CD4-positive, alpha-beta T cell treated with Interleukin-6 at 100 ng/mL for 8 hours (primary cell): ENCODE measurements at places on chromosomes 2 and 18.

GRCh38 chr2:241562269-241562891 is 3.8 kb downstream of the BOK start:
- no peak for DNase-seq

DNA sequence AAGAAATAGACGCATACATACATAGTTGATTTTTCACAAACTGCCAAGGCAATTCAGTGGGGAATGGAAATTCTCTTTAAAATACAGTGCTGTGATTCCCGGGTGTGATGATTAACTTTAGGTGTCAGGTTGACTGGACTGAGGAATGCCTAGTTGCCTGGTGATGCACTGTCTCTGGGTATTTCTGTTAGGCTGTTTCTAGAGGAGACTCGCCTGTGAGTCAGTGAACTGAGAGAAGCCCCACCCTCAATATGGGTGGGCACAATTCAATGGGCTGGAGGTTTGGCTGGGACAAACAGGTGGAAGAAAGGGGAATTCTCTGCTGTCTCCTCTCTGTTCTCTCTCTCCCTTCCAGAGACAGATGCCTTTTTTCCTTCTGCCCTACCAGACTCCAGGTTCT is 187.6 kb downstream of the ARHGAP28 start:
- DNase-seq, result no peak

- no peak for DNase-seq
Measured at GRCh38 chr2:85744741-85745601, 8.8 kb upstream of the ATOH8 start.

DNA sequence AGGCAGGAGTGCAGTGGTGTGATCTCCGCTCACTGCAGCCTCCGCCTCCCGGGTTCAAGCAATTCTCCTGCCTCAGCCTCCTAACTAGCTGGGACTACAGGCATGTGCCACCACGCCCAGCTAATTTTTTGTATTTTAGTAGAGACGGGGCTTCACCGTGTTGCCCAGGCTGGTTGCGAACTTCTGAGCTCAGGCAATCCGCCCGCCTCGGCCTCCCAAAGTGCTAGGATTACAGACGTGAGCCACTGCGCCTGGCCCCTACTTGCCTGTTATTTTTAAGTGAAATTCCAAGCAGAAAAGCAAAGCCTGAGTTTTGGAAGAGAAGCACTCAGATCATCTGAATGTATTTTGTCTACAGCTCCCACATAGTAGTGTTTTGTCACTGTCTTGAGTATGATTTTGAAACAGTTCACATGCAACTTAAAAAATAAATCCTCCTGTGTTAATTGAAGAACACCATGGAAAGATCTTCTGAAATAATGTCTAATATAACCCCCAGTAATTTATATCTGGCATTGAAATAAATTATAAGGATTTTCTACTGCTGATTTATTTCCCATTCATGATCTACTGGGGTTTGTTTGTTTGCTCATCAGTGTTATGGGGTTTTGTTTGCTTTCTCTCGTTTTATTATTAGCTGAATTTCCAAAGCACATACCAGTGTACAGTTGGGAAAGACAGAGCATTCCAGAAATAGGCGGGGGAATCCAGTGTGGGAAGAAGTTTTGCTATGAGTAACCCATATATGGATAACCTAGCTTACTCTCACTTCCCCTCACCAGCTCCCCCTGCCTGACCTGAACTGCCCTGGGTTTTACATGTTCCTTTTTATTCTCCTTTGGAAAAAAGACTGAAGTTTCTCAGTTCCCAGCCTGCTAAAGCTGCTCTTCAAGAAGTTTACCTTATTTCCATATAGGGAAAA is 80.1 kb upstream of the MAP3K20 start:
- DNase-seq, result no peak

GRCh38 chr18:21599585-21600525 is 649 bp downstream of the ESCO1 start:
- DNase-seq, result peak; percentile 32

DNA sequence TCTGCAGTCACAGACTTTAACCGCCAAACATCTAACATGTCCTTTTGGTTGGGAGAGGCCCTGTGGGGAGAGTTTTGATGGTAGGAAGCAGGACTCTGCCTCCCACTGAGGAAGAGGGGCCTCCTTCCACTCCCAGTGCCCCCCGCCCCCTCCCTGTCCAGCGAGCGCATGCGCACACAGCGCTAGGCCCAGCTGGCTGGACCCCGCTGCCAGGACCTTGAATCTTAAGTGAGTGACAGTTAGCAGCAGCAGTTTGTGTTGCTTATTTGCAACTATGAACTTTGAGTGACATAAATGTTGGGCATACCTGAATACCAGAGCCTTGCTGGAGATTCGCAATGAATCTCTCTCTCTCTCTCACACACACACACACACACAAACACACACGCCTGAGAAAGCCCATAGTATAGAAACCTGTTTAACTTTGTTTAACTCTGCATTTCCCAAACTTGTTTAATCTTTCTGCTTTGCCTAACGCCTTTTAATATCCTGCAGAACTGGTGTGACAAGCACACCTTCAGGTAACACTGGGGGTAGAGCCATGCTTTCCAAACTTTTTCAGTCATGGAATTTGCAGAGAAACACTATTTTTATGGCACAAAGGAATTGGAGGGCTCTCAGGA is 134.6 kb upstream of the SMAD2 start:
- no peak for DNase-seq

GRCh38 chr2:28665041-28665704 is 86.5 kb upstream of the PPP1CB start:
- no peak for DNase-seq

- DNase-seq, result no peak
Measured at GRCh38 chr2:156540706-156541105, 104.5 kb downstream of the GPD2 start.

GRCh38 chr2:203706403-203706802 is at the start of gene CD28:
TSS of gene CD28 (plus strand) at chr2:203706639. CDS start at chr2:203706697, 58 bp downstream.
- DNase-seq, result peak; percentile 93

GRCh38 chr2:169822785-169823392 is 1.8 kb downstream of the METTL5 start:
- no peak for DNase-seq

GRCh38 chr2:28408764-28409599 is 16.3 kb downstream of the FOSL2 start:
- peak; percentile 73 for DNase-seq

- DNase-seq, result peak; percentile 52
Measured at GRCh38 chr2:37648331-37649011, 23.0 kb downstream of the CDC42EP3 start.

GRCh38 chr2:16628314-16628713 is 37.3 kb downstream of the CYRIA start:
- no peak for DNase-seq

DNA sequence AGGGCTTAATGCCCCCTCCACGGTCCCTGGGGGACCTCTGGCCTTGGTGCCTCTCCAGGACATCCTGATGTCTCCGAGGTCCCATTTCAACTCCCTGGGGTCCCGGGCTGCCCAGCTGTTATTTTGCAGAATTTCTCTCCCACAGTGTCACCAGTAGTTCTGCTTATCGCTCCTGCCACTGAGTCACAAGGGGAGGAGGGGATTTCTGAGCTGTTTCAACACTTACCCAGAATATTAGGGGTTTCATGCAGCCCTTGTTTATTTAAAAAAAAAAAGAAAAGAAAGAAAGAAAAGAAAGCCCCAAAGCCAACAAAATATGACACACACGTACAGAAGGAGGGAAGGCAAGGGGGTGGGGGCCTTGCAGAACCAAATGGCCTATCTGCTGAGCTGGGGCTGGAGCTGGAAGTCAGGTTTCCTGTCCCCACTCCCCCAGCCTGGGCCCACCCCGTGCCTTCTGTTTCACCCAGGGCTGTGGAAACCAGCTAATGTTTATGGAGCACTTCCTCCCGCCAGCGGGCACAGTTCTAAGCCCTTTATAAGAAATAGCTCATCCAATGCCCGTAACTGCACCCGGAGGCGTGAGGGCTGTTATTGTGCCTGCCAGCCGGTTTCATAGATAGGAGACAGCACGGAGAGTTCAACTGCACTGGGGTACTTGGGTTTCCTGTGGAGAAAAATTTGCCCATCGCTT is 8.4 kb upstream of the ARID5A start:
- DNase-seq, result peak; percentile 63

GRCh38 chr2:232134939-232135338 is 173.4 kb downstream of the DIS3L2 start:
- DNase-seq, result no peak

- no peak for DNase-seq
Measured at GRCh38 chr2:15814946-15815345, 125.4 kb upstream of the MYCN start.

DNA sequence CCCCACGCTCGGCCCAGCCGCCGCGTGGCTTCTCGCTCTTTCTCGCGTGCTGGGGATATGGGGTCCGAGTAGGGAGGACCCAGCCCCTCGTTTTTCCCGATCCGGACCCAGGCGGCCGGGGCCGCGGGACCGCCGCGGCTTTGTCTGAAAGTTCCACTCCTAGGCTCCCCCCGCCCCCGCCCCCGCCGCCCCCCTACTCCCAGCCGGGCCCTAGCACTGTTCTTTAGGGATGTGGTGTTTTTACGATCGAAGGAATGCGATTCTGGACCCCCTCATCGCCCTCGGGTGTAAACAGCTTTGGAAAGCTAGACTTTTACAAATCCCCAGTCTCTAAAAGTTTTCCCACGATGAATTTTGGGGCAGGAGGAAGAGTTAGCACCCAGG is 819 bp downstream of the TGIF1 start:
- DNase-seq, result no peak

DNA sequence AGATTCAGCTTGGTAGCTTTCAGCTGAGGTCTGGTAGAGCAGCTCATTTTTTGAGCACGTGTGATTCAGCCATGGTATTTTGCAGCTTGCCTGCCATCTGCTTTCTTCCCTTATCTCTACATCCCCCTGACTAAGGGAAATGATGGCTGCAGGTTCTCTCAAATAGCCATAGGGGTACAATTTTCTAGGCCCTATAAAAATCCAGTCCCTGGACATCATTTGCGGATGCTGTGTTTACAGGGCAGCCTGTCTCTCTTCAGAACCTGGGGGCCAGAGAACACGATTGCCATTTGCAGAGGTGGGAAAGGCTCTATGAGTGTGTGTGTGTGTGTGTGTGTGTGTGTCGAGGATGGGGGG is 442.7 kb upstream of the MEIS1 start:
- no peak for DNase-seq

GRCh38 chr2:119681868-119682220 is 2.8 kb downstream of the TMEM177 start:
- no peak for DNase-seq

GRCh38 chr2:234245945-234246344 is 195.4 kb downstream of the SPP2 start:
- DNase-seq, result no peak
